ENCODE measurements at places on chromosomes 5 and 9.

GRCh38 chr5:149114403-149115312, 26.6 kb upstream of the ABLIM3 start:
- peak; percentile 28 for DNase-seq

DNA sequence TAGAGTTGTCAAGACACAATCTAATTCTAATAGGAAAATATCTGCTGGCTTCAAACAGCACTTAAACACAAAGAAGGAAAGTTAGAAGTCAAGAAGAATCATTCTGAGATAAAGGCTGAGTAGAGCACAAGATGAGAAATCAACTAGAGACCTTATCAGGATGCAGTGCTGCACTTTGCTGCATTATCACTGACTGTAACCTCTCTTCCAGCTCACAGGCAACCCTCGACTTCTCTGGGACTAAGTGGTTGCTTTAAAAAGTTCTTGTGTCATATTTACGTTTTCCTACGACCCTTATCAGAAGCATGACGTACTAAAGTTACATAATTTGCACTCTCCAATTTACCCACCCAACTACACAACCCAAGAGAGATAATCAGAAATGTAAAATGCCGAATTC, 176.1 kb downstream of the MLLT3 start:
- DNase-seq: no peak

DNA sequence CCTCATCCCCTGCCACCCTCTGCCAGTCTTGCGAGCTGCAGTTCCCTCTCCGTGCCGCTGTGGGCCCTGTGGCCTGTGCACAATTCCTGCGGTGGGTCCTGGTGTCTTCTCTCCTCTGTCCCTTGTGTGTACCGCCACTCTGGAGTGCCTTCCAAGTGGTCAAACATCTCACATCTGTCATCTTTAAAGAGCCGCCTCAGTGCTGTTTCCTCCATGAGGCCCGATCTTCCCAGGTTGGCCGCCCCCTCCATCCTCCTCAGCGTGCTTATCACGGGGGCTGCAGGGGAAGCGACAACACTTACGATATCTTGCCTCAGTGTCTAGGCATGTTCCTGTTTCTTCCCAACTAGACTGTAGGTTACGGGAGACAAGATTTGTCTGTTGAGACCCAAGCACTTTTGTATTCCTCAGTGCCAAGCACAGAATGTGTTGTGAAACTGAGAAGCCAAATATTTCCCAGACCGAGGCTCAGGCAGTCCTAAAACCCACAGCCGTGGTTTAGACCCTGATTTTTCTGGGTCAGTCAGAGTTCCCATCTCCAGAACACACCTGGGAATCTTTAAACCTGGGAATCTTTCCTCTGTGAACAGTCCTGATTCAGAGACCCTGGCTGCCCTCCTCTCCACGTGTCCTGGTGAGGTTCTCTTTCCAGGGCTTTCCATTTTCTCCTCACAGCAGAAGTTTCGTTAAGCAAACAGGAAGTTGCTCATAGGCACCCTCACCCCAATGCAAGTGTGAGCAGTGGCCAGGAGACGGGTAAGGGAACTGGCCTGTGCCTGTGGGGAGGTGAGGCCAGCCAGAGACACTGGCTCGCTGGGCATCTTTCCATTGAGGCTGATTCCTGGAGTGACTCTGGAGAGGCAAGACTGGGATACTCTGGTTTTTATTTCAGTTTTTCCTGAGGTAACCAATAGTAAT, 28.8 kb downstream of the SLC46A2 start:
- DNase-seq: no peak

GRCh38 chr5:151912360-151912759, 12.3 kb downstream of the GLRA1 start:
- DNase-seq: no peak

DNA sequence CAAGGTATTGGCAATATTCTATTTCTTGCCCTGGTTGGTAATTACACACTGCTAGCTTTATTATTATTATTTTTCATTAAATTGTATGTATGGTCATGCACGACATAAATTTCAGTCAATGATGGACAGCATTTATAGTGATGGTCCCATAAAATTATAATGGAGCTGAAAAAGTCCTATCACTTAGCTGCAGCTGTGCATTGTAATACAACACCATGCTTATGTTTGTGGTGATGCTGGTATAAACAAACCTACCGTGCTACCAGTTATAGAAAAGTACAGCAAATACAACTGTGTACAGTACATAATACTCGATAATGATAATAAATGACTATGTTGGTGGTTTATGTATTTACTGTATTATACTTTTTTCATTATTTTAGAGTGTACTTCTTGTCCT, 65.5 kb downstream of the NR3C1 start:
- DNase-seq: no peak

GRCh38 chr9:124818431-124819281, 34.6 kb upstream of the WDR38 start:
- DNase-seq: no peak

DNA sequence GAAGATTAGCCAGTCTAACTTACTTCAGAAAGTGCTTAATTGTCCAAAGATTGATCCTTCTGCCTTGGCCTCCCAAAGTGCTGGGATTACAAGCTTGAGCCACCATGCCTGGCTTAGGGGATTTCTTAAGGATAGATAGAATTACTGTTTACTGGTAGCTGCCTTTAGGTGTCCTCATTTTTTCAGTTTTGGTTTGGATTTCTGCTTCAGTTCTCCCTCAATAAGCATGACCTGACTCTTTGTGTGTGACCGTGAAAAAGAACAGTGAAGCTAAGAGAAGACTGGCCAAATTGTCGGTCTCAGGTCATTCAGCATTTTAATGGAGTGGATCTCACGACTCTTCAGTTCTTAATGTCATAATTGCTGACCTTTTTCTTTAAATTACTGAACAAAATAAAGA, 22.9 kb upstream of the CMYA5 start:
- no peak for DNase-seq

- no peak for DNase-seq
Observed at GRCh38 chr5:158039441-158039840, 180.5 kb upstream of the CLINT1 start.

DNA sequence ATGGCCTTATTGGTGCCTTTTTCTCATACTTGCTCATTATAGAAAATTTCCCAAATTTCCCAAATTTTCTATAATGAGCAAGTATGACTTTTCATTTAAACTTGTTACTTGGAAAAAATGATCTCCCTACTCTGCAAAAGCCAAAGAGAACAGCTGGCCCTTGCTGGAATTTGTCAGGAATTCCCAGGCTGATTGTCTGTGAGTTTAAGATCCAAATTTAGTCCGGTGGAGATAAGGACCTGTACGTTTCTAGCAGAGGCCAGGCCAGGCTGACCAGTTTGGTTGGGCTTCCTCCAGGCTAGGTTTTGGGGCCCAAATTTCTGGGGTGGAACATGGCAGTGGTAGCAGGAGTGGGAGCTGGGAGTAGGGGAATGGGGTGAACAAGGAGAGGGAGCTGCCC, 51.9 kb downstream of the NEURL1B start:
- DNase-seq: no peak

GRCh38 chr9:98236901-98237487, 18.5 kb downstream of the TBC1D2 start:
- no peak for DNase-seq

DNA sequence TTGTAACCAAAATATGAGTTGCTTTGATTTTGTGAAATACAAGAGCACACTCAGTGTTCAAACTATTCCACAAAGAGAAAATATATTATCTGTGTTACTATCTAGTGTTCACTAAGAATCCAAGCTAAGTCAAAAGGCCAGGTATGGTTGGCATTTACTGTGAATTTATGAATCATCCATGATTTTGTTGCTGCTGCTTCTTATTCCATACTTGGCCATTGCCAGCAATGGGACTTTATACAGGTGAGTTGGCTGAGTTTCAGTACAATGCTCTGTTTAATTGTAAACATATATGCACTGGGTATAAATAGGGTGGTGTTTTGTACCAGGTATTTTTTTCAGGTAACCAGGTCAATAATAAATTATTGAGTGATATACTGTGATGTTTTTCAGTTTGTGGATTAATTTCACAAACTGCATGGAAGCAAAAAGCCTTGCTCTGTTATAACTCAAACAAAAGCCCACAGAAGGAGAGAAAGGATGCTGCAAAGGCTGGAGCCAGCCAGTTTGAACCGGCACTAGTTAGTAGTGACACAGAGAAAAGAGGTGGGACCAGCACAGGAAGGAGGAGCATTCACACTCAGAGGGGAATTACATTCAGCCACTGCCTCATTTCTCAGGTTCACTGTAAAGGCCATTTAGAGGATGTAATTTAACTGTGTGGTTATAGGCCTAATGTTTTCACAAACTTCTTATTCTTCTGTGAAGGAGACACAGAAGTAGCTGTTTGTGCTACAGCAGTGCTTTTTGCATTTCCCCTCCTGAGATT, 381.8 kb downstream of the ADGRV1 start:
- DNase-seq: no peak

GRCh38 chr9:132750668-132751067, 80.4 kb downstream of the GTF3C4 start:
- no peak for DNase-seq

DNA sequence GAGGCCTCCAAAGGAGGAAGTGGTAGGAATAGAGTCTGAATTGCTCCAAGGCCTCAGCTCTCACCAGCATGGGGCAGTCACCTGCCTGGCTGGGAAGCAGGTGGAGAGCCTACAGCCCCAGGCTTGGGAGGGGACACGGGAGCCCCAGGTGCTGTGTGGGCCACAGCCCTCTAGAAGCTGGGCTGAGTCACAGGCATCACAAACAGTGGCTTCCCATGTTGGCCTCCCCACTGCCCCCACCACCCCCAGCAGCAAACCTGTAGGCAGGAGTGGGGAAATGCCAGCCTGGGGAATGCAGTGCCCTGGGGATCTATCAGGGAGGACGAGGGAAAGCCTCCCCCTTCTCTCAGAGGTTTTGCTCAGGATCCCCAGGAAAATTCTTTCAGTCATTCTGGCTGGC, 309.6 kb downstream of the SLIT3 start:
- DNase-seq: no peak

GRCh38 chr5:77133061-77133758, 46.1 kb upstream of the ZBED3 start:
- DNase-seq: no peak

- DNase-seq: no peak
Observed at GRCh38 chr5:96300976-96301375, 132.1 kb downstream of the PCSK1 start.

DNA sequence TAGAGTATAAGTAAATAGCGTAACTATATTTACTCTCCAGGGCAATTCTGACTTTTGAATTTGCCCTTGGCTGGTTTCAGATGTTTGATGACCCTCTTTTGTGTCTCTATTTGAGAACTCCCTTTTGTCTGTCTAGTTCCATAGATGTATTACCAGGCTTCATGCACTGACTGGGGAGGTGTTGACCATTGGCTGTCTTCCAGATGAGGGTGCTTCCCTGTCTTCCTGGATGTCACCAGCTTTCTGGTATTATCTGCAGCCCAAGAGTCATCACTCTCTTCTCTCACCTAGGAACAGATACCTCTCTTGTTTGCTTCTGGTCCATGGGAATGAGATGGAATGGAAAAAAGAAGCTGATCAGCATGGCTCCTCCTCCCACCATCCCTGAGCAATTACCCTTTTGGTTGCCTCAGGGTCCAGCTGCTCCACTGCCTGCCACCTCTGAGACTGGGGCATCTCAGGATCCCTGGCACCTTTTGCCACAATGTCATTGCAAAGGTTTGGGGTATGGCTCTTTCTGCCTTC, 58.7 kb upstream of the TMED7 start:
- DNase-seq: no peak

GRCh38 chr5:172837640-172838039, 3.6 kb downstream of the ERGIC1 start:
- DNase-seq: peak; percentile 24

DNA sequence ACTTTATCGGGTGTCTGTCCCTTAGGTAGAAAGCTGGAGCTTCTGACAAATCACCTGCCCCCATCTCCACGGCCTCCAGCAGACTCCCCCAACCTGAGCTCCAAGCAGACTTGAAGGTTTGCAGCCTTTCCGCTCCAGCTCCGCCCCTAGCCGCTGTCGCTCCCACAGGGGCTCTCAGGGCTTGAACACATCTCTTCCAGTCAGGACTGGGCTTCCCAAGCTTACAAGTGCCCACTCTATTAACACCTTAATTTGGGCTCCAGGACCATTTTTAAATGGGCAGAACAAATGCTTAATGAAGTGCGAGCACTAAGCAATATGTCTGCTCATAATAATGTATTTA, 17.2 kb upstream of the SLC25A51 start:
- no peak for DNase-seq

DNA sequence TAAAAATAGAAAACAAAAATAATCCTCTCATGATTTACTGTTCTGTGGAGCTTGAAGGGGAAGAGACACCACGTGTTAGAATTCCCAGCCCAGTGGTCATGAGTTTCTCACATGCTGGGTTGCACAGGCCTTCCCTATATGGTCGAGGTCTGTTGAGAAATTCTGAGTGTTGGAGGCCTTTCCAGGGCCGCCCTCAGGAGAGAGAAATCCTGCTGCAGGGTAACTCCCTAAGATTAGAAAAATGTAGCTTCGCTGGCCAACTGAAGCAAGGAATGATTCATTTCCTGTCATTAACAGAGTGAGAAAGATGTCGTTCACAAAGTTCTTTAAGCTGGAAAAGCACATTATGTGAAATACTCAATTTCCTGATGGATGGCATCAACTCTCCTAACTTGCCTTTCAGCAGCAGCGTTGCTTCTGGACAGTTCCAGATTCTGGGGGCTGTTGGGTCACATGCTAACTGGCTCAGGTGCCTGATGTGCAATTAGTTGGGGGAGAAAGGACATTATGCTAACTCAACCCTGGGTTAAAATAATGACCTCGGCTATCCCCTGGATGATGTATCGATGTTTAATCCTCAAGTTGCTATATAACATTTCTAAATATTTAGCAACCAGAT, 104.8 kb upstream of the CD180 start:
- no peak for DNase-seq

DNA sequence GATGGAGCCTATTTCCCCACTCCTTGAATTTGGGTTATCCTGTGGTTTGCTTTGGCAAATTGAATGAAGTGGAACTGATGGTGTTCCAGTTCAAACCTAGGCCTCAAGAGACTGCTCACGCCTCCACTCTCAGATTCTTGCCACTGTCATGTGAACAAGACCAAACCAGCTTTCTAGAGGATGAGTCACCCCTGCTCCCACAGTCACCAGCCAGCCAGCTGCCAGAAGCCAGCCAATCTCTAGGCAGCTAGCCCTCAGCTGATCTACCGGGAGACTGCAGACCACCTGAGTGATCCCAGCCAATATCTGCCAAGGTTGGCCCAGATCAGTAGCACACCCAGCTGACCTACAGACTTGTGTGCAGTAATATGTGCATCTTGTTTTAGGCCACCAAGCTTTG, 300.6 kb downstream of the TMEM38B start:
- no peak for DNase-seq

DNA sequence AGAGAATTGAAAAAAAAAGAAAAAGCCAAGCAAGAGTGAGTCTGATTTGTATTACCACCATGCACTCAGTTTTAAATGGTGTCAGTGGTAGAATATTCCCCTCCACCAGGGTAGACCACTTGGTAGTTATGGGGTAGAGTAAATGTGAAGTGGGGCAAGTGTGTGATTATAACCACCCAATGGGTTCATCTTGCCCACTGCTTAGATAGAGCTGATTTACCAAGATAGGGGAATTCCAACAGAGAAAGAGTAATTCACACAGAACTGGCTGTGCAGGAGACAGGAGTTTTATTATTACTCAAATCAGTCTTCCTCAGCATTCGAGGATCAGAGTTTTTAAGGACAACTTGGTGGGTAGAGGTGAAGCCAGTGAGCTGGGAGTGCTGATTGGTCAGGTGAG, 113.3 kb upstream of the RAI14 start:
- no peak for DNase-seq

Data from activated CD8-positive, alpha-beta memory T cell treated with anti-CD3 and anti-CD28 coated beads, Interleukin-2, amount 50 U/mL, for 4 hours (primary cell).